Stimulated activated CD8-positive, alpha-beta memory T cell treated with anti-CD3 and anti-CD28 coated beads, Interleukin-15, amount 100 ng/mL, for 48 hours (primary cell): ENCODE measurements at places on chromosomes 4 and X.

DNA sequence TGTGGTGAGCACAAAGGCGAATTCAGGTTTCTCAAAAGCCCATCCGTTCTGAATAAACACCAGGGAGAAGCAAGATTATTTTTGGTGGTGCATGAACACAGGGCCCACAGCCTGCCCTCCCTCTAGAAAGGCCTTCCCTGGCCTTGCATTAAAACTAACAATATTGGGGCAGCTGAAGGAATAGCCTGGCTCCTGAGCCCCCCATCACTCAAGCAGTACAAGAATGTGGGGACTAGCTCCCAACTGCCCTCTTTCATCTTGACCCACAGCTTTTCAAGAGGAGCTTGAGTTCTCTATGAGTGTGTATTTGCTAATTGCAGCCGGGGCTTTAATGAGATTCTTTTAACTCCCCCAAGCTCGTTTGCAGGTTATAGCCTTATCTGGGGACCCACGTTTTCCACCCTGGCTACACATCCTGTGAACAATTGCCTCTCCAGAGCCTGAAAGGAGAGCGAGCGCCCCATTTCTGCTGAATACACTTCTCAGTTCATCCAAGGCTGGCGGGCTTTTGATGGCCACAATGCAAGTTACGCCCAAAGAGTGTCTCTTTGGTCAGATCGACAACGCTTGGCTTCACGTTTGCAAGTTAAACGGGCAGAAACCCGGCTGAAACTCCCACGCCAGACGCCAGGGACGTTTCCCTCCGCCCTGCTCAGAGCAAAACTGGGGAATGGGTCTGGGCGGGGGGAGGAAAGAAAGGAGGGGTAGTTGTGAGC lies 4.7 kb upstream of the GSX2 start:
- DNase-seq, result no peak

GRCh38 chrX:85244450-85245211 lies 840 bp downstream of the ZNF711 start:
- no peak for DNase-seq

GRCh38 chr4:80587871-80588385 lies 252.4 kb downstream of the CFAP299 start:
- DNase-seq, result no peak

GRCh38 chr4:11348449-11349088 lies 80.1 kb downstream of the HS3ST1 start:
- no peak for DNase-seq

DNA sequence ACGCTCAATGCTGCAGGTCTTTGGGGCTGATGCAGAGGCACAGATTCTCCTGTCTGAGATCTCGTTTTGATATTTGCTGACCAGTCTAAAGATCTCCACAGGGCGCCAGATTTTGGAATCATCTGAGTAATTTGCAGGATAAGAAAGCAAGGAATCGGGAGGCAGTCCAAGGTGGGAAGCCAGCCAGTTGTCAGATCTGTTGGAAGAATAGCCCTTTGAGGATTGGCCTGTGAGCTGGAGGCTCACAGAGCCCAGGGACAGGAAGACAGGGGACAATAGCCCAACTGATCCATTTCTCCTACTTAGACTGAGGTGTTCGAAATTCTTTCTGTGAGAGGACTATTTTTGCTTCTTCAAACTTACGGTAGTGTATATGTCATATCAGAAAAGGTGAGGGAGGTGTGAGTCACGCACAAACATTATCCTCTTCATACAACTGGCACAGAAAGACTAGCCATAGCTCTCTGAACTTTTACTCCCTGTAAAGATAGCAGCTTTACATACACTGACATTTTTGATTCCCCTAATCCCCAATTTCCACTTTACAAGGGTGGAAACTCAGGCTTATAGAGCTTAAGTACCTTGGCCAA lies 8.8 kb downstream of the DIPK2B start:
- DNase-seq, result no peak

GRCh38 chr4:139279760-139280620 lies at the start of gene MGARP:
Gene MGARP (minus strand): TSS chr4:139280225. CDS start chr4:139280158, 67 bp downstream.
- DNase-seq, result no peak

DNA sequence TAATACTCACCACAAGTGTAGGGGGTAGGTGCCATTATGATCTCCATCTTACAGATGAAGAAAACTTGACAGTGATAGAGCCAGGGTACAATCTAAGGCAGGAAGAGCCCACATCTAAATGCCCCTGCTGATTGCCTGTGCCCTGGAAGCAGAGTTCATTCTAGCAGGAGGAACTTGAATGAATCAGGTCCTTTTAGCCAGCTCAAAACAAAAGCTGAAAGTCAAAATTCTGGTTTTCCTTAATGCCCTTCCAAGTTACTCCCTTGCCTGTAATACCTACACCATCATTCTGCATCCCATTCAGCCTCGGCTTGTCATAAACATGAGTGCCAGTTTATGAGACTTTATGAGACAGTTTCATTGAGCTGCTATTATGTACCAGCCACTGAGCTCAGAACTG lies 89.6 kb downstream of the SCD5 start:
- DNase-seq, result no peak

GRCh38 chr4:77226939-77227705 lies 70.1 kb downstream of the CCNG2 start:
- DNase-seq, result no peak

DNA sequence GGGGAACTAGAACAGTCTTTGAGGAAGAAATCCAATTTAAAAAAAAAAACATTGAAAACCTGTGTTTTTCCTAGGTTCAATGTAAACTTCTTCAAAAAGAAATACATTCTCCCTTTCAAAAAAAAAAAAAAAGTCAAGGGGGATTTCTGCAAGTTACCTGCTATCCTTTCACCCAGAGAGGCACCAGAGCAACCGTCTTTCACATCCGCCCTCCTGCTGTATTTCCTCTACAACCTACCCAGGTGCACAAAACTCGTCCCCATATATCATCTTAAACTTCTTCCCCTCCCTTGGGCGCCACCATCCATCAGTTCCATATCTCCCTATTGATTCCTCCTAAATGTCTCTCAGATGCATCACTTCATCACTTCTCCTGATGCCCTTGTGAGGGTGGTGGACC lies 74.5 kb downstream of the NR3C2 start:
- no peak for DNase-seq

DNA sequence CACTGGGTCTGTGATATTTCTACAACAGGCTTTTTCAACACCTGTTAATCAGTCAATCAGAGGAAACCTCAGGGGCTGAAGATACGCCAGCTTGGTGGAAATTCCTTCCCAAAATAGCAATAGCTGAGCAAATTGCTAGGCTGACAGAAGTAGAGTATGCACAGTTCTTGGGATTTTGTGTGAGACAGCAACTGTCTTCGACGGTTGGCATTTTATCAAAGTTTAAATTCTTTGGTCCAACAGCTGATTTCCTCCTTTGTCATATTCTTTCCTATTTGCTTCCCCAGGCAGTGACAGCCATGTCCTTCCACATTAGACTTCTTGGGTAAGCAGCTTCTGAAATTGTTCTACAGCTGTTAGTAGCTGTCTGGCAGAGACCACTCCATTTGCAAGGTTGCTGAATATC lies 8.0 kb upstream of the PALLD start:
- DNase-seq, result no peak

GRCh38 chr4:13102092-13102742 lies 381.9 kb downstream of the RAB28 start:
- DNase-seq, result no peak

GRCh38 chr4:8189551-8190466 lies 9.3 kb upstream of the SH3TC1 start:
- DNase-seq, result no peak

DNA sequence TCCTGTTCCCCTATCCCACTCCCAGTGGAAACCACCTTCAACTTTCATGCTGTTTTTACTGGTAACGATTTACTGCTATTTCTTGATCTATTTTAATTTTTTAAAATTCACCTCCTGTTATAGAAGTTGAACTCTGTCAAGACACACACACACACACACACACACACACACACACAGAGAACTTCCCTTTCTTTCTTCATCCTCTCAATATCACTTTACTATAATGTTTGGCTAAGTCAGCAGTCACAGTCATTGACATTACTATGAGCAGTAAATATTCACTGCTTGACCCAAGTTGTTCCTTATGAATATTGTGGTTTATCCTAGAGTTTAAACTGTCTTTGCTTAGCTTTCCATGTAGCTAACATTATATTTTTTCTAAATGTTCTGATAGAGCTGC lies 24.0 kb upstream of the SGMS2 start:
- no peak for DNase-seq

DNA sequence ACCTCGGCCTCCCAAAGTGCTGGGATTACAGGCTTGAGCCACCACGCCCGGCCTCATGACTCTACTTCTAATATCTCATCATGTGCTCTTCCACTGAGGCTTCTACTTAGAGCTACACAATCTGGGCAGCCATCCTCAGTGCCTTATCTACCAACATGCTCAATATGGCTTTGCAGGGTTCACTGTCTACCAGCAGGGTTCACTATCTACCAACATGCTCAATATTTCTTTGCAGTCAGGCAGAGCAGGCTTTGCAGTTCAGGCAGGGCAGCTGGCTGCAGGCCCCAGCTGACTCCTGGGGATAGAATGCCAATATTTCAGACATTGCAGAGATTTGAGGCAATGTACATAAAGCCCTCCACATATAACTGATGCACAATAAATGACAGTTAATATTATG lies 47.5 kb downstream of the PKD2 start:
- DNase-seq, result no peak

- DNase-seq, result peak; percentile 2
Observed at GRCh38 chr4:139978692-139979091, 175.3 kb downstream of the MAML3 start.

DNA sequence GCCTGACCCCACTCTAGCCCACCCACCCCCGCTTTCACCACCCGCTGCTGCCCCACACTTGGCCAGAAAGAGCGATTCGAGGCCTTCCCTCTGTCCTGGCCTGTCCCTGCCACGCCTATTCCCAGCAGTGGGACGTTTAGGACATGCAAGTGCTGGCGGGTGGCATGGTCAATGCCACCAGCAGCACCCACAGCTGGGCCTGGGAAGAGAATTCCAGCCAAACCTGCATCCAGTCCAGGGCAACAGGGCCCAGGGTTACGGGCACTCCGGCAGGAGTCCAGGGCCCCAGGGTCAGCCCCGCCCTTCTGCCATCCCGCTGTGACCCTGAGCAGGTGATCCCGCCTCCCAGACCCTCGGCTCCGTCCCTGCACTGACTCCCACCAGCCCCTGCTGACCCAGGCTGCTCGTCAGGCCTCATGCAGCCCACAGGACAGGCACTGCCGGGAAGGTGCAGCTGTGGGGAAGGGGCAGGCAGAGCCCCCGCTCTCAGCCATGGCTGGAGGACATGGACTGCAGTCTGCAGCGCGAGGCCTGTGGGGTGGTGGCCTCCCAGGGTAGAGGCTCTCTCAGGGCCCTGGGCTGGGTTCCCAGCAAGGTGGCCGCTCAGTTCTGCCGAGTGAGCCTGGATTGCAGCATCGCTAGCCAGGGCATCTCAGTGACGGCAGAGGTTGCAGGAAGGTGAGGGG lies 6.8 kb upstream of the HTRA3 start:
- DNase-seq, result no peak

GRCh38 chr4:71095545-71095944 lies 102.1 kb downstream of the DCK start:
- no peak for DNase-seq

DNA sequence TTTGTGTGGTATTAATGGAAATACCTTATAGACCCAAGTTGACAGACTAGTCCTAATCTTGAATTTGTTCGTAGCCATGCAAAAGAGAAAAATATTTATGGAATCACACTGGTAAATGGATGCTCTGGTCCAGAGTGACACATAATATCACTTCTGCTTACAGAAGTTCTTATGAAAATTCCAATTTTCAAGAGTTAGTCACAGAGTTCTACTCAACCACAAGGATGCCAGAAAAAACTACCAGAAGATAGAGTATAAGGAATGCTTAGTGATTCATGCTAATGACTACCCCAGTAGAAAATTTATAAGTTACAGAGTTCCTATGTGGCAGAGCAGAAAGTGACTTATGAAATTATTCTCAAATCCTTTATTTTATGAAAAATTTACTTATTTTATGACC lies 1384.8 kb downstream of the FAM133A start:
- DNase-seq, result no peak

DNA sequence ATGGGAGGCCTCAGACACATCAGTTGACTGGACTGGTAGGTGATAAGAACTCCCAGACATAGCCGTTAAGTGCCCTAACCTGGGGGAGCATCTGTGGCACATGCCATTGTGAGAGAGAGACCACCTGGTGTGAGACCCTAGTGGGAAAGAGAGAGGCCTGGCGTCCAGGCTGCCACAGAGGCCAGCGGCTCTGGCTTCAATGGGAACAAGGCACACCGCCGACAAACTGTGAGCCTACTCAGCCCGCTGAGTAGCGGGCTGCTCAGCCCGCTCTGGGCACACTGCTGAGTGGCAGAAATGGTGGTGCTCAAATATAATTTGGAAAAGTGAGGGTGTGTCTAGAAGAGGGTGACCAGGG lies 34.0 kb downstream of the PHKA2 start:
- DNase-seq, result no peak

DNA sequence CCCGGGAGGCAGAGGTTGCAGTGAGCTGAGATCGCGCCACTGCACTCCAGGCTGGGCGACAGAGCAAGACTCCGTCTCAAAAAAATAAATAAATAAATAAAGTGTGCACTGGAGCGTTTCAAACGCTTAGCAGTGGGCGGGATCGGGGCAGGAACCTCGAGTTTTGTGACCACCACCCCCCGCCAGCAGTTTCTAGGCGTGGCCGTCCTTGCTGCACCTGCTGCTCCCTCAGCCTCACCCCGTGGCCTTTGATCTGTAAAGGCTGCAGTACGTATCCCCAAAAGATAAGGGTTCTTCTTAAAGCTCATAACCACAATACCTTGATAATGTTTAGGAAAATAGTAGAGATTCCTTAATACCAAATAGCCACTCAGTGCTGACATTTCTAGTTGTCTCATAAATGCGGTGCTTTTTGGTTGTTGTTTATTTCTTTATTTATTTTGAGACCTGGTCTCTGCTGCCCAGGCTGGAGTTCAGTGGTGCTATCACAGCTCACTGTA lies 33.2 kb downstream of the PCGF3 start:
- no peak for DNase-seq

DNA sequence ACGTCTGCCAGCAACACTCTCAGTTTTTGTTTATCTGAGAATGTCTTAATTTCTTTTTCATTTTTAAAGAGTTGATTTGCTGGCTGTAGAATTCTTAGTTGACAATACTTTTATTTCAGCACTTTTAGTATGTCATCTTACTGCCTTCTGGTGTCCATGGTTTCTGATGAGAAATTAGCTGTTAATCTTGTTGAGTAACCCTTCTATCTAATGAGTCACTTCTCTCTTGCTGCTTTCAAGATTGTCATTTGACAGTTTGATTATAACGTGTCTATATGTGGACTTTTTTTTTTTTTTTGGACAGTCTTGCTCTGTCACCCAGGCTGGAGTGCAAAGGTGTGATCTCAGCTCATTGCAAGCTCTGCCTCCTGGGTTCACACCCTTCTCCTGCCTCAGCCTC lies 24.0 kb upstream of the TMEM255A start:
- DNase-seq, result no peak

DNA sequence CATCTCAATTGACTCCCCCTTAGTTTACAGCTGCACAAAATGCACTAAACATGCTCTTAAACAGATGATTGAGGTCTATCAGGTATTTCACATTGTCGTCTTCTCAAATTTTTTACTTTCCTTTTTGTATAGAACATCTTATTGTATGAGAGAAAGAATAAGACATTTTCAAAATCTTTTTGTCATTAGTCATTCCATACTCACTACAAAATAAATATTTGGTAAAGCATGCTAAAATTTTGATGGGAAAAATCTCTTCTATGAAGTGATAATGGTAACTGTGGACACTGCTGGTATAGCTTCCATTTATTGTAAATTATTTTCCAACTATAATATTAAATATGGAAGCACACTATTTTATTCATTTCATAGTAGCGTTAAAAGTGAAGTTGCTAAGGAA lies 185.6 kb upstream of the FSTL5 start:
- DNase-seq, result no peak

- DNase-seq, result no peak
Observed at GRCh38 chr4:66297703-66298102, 627.4 kb upstream of the EPHA5 start.
